ENCODE measurements at places on chromosomes 16 and 17.

DNA sequence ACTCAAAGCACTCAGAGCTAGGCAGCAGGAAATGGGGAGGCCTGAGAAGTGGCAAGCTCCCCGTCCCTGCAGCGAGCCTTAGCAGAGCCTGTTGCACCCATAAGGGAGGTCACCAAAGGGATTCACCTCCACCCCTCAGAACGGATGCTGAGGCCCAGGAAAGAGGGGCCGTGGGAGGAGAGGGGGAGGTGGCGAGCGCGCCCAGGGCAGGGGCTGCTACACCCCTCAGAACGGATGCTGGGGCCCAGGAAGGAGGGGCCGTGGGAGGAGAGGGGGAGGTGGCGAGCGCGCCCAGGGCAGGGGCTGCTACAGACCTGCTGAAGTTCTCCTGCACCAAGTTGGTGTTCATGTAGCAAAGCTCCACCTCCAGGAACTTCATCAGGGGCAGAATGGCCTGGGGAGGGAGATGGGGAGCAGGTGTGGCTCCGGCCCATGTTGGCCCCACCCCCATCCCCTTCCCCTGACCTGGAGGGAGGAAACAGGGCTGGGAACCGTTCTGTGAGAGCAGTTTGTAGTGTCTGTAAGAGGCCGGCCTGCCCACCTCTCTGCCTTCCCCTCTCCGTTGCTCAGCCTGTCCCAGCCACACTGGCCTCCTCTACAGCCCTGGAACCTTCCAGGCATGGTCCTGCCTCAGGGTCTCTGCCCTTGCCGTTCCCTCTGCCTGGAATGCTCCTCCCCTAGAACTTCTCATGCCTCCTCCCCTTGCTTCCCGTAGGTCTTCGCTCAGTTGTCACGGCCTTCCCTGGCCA is 11.4 kb downstream of the UNC13D start:
- DNase-seq = no peak

GRCh38 chr16:48047720-48048119 is 108.1 kb downstream of the ABCC12 start:
- no peak for DNase-seq

GRCh38 chr17:76331083-76331482 is 22.6 kb downstream of the PRPSAP1 start:
- no peak for DNase-seq

DNA sequence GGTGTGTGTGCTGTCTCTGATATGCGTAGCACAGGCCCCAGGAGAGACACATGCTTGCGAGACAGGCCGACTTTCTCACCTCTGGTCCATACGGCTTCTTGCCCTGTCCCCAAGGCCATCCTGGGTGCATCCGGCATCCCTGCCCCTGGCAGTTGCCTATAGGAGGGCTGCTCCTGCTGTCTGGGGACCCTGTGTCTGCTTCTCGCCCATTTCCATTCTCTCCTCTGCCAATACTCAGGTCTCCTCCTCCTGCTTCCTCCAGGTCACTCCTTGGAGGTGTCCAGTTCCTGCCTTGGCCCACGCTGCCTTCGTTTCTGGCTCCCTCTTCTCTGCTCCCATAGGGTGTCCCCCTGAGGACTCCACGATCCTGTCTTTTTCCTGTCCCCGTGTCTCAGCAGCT is 89.0 kb downstream of the DNAH17 start:
- DNase-seq = no peak

- DNase-seq = no peak
Measured at GRCh38 chr16:25433388-25433787, 175.7 kb upstream of the ZKSCAN2 start.

GRCh38 chr16:11121083-11121608 is 134.9 kb downstream of the SOCS1 start:
- DNase-seq = no peak

- DNase-seq = no peak
Measured at GRCh38 chr16:83574388-83574787, 233.4 kb upstream of the HSBP1 start.

- DNase-seq = no peak
Measured at GRCh38 chr16:55889518-55889917, 14.3 kb upstream of the CES5A start.

GRCh38 chr16:72400257-72401083 is 228.5 kb upstream of the PMFBP1 start:
- no peak for DNase-seq

DNA sequence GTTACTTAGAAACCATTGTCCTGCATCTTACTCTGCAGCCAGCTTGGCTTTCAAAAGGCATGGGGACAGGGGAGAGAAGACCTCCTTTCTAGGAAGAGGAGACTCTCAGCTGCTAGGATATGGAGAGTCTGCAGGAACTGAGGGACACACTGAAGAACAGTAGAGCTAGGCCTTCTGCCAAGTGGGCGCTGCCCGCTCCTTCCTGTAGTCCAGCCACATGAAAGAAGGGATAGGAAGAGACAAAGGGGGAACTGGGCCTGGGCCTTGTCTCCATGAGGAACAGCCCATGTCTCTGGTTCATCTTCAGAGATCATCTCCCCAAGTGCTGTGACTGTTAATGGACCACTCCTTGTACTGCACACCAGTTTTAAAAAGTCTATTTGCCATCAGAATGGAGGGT is 78.4 kb downstream of the SYCE1L start:
- no peak for DNase-seq

GRCh38 chr16:14125000-14125681 is 54.0 kb downstream of the MRTFB start:
- DNase-seq = no peak

DNA sequence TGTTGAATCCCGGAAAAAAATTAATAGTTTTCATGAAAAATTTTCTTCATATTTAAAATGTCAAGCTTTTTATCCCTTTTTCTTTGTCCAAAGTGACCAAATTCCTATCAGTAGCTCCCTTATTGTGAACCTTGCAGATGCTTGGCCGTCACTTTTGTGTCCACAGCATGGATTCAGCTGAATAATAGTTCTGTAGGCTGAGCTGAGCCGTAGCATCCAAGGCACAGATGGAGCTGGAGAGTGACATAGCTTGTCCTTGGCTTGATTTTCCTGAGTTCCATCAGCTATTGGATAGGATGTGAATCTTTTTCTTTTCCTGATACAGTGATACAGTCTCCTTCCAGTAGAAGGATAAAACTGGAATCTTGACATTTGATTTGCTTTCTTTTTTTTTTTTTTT is 3.6 kb downstream of the NUP85 start:
- DNase-seq = no peak

GRCh38 chr17:81478119-81478518 is 34.5 kb downstream of the ACTG1 start:
- DNase-seq = no peak

- DNase-seq = no peak
Measured at GRCh38 chr17:41683441-41684007, 5.2 kb upstream of the EIF1 start.

DNA sequence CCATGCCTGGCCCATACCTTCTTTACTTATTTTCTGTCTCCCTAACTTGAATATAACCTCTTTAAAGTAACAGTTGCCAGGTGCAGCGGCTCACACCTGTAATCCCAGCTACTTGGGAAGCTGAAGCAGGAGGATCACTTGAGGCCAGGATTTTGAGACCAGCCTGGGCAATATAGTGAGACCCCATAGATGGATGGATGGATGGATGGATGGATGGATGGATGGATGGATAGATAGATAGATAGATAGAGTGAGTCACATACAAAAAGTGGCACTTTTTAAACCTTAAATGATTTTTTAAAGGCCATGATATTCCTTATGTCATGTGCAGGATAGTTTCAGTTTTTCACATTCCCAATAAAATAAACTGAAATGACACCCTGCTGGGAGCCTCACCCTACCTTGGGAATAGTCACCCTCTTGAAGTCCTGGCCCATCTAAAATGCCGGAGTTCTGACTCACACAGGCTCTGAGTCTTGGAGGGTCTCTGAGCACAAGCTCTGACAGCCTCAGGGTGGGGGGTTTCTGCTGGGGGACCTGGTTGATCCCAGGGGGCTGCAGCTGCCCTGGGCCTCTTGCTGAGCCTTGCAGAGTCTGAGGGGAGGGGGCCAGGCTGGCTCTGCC is 26.2 kb downstream of the CPNE2 start:
- no peak for DNase-seq

DNA sequence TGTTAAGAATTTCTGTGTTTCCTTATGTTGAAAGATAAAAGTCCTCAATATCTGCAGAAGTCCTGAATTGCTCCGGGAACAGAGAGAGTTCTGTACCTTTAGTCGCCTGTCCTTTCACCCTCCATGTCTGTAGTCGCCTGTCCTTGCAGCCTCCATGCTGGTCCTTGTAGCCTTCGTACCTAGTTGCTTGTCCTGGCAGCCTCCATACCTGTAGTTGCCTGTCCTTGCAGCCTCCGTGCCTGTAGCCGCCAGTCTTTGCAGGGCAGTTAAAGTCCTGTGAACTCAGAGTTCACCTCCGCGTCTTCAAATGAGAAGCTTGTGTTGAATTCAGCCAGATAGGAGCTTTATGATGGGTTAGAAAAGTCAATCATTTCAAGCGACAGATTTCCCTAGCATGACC is 19.5 kb upstream of the ITGAX start:
- DNase-seq = no peak

GRCh38 chr16:76235025-76235424 is 42.2 kb upstream of the CNTNAP4 start:
- DNase-seq = no peak

GRCh38 chr16:88289968-88290401 is 92.8 kb upstream of the ZNF469 start:
- no peak for DNase-seq

GRCh38 chr16:55284718-55285099 is 39.3 kb upstream of the IRX6 start:
- no peak for DNase-seq

- DNase-seq = no peak
Measured at GRCh38 chr17:40472733-40473452, 28.5 kb downstream of the TNS4 start.

GRCh38 chr16:10485698-10486382 is 94.6 kb downstream of the EMP2 start:
- DNase-seq = no peak

- DNase-seq = no peak
Measured at GRCh38 chr17:48150597-48151001, 43.0 kb downstream of the SNX11 start.

- no peak for DNase-seq
Measured at GRCh38 chr17:56762144-56762543, 71.6 kb downstream of the C17orf67 start.

DNA sequence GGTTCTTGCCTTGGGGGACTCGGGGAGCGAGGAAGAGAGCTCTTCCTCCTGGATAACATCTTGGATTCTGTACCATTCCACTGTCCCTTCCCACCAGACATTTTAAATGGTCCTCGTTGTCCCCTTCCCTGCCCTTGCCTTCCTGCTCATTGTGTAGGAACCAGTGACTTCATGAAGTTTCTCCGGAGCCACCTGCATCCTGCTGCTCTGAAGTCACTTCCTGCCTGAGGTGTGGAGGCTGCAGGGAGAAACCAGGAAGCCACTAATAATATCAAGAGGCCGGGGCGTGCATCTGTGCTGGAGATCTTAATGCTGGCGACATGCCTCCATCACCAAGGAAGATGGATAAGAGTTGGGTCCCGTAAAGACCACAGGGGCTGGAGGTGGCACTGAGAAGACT is 6.2 kb upstream of the SLC16A13 start:
- no peak for DNase-seq

- DNase-seq = no peak
Measured at GRCh38 chr17:49456183-49456965, 38.7 kb upstream of the NGFR start.

DNA sequence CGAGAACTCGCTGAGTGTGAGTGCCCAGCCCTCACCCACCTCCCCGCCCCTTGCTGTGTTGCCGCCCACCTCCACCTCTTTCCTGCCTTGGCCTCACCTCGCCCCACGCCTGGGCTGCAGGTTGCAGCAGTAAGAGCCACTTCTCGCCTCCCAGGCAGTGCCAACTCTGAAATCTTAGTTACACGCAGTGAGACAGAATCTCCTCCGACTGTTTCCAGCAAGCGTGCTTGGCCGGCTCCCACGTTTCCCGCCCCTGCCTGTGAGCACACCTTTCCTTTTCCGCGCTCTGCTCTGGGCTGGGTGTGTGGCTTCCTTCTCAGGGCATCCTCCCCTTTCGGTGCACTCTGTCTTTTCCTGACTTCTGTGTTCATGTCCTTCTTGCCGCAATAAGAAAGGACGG is 5.7 kb downstream of the ENGASE start:
- DNase-seq = no peak

GRCh38 chr16:54027062-54027461 is 259.5 kb downstream of the IRX3 start:
- DNase-seq = no peak

- no peak for DNase-seq
Measured at GRCh38 chr17:27651411-27652345, 20.7 kb downstream of the LGALS9 start.

DNA sequence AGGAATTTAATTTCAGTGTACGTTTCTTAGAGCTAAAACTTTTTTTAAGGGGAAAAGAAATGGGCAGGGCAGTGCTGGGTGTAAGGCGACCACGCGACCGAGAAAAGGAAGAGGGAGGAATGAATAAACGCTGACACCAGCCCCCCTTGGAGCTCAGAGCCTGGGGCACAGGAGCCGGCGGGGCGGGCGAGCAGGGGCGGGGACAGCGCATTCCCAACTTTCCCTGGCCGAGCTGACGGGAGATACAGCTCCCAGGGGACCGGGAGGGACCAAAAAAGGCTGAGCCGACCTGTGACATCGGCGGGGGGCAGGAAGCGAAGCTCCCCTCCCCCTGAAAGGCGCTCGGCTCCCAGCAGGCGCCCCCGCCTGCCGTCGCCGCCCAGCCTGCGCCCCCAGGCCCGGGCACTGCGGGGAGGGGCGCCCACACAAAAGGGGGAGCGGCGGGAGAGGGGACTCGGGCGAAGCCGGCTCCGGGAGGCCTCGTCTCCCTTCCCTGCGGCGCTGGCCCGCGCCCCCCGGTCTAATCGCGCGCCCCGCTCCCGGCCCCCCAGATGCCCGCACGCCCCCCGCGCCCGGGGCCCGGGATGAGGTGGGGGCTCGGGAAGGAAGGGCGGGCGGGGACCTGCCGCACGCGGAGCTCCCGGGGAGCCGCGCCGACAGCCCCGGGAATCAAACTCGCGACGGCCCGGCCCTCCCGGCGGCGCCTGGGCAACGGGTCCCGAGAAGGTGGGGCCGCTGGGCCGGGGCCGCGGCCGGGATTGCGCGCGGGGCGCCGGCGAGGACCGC is 622 bp downstream of the CUEDC1 start:
- DNase-seq = no peak

DNA sequence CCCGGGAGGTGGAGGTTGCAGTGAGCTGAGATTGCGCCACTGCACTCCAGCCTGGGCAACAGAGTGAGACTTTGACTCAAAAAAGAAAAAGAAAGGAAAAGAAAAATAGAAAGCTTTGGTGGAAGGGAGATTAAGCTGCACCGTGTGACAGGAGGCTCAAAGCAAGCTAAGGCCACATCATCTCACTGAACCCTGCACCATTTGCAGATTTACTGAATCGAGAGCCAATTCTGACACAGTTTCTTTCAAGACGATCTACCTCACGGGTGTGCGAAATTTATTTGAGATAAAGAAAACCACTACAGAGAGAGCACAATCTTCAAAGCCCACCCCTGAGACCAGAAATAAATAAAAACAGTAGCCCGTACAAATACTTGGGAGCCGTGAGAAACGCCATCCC is 49.6 kb downstream of the RTN4RL1 start:
- DNase-seq = no peak

Data from vagina (tissue), 2 donors.